ENCODE measurements at places on chromosomes 1 and 21.

- no peak for DNase-seq
Measured at GRCh38 chr1:165056914-165057313, 299.6 kb downstream of the LMX1A start.

DNA sequence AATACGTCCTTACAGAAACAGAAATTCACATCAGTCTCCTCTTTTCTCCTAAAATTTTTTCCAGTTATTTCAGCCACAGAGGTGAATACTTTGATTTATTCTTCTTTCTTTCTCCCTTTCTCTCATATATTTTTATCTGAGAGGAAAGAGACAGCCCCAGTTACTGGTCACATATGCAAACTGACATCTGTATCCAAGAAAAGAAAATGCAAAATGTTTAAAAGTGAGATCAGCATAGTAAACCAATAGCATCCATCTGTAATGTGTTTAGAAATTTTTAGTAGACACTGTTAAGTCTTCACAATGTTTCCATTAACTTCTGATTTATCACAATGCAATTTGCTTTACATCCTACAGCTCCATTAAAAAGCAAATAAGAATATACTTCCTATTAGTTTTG lies 53.5 kb downstream of the NTNG1 start:
- no peak for DNase-seq

DNA sequence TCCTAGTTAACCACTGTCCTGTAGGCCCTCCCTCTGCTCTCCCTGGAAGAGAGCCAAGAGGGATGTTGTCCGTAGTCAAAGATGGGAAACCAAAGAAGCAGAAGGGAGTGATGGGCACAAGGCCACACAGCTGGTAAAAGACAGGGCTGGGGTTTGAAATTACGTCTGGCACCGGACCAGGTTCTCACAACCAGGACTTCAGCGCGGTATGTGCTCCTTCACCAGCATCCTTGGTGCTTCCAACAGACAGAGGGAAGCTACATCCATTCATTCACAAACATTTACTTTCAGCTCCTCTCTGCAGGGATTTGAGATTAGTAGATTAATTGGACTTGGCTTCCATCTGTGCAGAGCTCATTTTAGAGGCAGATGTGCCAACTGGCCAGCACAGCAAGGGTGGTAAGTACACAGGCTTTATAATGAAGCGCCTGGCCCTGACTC lies 191.2 kb downstream of the TRABD2B start:
- DNase-seq: no peak

GRCh38 chr1:186880982-186881381 lies 52.2 kb downstream of the PLA2G4A start:
- DNase-seq: no peak

DNA sequence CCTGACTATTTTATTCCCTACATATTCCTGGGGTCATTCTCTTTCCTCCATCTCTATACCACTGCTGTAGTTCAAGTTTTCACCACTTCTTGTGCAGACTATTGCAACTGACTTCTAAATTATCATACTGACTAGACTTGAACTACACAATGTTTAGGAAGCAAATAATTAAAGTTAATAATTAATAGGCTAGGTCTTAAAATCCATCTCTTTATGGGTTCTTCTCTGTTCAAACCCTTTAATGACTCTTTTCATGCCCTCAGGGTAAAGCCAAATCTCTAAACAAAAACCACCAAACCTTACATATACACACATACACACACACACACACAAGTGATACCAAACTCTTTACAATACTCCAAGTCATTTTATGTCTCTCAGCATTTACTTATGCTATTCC lies 22.3 kb upstream of the MOB3C start:
- no peak for DNase-seq

DNA sequence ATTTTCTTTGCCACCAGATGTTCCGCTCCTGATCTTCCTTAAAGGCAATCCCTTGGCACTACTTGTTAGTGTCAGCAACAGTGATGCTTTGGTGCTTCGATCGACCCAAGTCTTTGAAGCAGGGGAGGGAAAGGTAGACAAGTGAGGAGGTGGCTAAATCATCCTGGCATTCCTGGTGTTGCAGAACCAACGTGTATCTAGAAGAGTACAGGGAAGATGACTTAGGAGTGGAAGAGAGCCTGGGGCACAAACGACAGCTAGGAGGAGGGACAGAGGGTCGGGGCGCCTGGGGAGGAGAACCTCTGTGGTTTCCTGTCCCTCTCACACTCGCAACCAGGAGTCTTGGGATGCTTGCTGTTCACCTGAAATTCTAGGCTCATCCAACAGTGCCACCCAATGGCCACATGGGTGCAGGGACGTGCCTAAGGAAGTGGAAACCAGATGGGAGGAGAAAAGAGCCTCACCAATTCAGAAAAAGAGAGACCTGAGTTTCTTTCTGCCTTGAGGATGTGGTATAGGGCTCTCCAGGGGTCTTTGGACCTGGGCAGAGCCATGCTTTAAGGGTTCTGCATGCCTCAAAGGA lies 9.5 kb upstream of the KCNA2 start:
- peak; percentile 97 for DNase-seq

GRCh38 chr1:171740356-171740863 lies 1.5 kb downstream of the VAMP4 start:
- no peak for DNase-seq

DNA sequence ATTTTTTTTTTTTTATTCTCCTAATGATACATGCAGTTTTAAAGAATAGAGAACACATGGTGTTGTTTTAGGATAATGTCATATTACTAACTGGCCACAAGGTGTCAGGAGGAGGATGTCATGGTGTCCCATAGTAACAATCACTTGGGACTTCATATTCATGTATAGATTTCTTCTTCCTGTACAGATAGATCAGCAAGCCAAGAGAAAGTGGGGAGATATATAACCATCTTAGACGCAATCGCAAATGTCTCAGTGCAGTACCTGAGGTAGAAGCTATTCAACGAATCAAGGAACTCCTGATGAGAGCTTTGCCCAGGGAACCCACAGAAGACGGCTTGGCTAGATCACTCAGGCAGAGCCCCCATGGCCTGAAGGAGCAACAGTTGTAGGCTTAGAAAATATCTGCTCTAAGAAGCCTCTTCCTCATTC lies 12.3 kb downstream of the OR2T11 start:
- no peak for DNase-seq

DNA sequence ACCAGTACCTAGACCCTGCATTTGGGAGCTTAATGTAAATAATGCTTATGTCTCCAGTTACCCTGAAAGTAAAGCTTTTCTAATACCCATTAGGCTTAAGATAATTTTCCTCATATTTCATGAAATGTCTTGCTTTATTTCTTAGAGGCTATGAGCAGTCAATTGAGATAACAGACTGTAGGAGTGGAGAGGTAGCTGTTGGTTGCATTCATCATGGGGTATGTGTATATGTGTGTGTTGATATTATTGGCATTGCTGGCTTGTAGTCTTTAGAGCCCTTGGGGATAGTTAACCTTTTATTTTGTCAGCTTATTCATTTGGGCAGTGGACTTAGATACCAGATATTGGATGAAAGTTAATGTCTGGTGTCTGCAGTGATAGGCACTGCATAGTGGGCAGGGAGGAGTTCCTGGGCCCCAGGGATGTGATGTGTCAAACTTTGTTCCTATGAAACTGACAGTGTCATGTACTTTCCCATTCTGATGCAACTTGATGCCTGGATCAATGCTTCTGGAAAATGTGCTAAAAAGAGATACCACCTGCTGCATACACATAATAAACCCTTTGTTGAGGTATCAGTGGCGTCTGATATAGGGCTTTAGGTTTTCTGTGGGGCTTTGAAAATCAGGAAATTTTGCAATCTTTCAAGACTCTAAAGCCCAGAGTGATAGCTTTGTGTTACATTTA lies 83.9 kb downstream of the MAST2 start:
- no peak for DNase-seq

DNA sequence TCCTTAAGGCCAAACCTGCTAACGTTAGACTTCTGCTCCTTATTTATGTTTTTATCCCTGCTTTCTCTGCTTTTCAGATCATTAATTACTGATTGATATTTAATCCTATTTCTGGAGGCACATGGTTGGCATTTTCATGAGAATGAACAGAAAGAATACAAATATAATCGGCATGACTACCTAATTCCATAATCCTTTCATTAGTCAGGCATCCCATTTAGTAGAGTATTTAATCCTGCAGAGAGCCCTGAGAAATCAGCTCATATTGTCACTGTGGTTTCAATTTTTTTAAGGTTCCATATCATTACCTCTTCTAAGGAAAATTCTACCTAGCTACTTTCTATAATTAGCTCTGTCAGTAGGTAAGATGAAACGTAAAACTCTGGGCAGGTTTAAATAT lies 238.8 kb downstream of the NCAM2 start:
- no peak for DNase-seq

GRCh38 chr1:21855257-21856096 lies 43.4 kb downstream of the LDLRAD2 start:
- DNase-seq: no peak

DNA sequence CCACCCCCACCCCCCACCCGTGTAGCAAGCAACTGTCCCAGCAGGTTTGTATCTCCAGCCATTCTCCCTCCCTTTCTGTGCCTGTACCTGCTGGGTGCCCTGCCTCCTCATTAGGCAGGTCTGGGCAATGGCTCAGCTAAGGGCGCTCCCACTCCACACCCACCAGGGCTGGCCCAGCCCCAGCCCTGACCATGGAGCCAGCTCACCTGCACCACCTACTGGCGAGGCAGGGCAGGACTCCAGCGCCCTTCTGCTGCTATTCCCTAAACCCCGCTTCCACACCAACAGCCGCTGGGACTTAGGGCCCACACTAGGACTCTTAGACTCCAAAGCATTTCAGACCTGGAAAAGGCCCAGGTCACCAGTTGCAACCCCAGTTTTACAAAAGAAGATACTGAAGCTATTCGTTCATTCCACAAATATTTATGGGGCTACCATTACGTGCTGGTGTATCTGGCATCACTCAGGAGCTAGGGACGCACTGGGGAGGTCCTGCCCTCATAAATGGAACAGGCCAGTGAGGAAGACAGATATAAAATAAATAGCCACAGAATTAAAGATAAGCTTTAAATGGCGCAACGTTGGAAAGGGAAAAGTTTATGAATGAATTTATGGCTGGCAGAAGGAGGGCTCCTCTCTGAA lies 24.0 kb downstream of the PGLYRP3 start:
- DNase-seq: no peak

- no peak for DNase-seq
Measured at GRCh38 chr1:59908084-59908483, 18.5 kb downstream of the CYP2J2 start.

- no peak for DNase-seq
Measured at GRCh38 chr1:245923215-245923614, 583.9 kb downstream of the SMYD3 start.

DNA sequence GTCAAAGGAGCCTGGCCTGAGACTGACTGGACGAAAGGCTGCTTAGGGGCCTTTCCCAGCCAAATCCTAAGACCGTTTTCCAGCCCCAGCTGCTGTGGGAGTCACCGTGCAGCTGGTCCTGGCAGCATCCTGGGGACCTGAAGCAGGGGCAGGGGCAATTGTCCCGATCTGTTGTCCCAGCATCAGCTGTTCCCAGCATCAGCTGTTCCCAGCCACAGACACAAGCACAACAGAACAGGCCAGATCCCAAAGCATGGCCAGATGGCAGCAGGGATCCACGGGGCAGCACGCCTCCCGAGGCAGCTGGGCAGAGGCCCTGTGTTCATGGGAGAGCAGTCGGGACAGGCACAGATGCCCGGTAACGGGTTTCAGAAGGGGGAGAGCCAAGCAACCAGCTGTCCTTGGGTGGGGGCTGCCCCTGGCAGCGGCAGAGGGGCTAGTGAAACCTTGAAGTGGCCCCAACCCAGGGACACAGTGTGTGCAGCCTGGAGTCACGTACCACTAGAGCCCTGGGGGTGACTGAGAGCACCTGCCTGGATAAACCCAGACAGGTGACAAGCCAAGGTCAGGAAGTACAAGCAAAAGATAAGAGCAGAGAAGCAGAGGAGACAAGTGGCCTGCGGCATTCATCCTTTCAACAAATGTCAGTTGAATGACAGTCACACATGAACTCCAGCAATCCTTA lies 13.3 kb downstream of the CELA2B start:
- DNase-seq: peak; percentile 89

- no peak for DNase-seq
Measured at GRCh38 chr1:180953291-180954004, 40.8 kb downstream of the KIAA1614 start.

DNA sequence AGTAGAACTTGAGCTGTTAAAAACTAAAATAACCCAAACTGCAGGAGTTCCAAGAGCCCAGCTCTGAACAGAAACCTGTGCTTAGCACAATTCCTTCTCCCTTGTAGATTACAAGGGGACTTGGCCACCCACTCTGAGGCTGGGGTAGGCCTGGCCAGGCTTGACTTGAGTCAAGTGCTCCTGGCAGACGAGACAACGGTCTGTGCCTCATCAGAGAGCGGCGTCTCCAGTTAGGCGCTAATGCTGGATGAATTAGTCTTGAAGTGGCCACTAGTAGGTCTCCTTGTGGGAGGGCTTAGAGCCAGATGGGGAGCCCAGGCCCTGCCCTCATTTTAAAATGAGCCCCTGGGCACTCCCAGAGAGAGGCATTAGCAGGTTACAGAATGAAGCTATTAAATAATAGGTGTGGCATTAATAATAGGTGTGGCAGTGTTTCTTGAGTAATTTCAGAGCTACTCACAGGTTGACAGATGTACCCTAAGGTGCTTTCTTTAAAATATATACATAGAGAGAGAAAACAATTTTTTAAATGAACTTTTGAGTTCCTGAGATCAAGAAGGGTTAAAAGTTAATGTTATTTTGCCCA lies 1.1 kb downstream of the EEIG2 start:
- DNase-seq: peak; percentile 32

DNA sequence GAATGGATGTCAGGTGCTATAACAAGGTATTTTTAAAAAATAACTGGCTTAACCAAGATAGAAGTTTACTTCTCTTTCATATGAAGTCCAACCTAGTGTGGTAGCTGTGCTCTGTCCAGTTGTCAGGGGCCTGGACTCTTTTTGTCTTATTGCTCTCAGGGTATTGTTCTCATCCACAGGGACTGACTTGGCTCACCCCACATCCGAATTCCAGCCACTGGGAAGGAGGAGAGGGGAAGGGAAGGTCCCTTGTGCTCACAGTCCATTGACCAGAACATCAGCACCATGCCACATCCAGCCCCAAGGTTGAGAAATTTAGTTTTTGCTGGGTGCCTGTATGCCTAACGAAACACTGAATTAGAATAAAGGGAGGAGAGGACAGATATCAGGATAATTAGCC lies 8.7 kb downstream of the EEIG2 start:
- DNase-seq: no peak

DNA sequence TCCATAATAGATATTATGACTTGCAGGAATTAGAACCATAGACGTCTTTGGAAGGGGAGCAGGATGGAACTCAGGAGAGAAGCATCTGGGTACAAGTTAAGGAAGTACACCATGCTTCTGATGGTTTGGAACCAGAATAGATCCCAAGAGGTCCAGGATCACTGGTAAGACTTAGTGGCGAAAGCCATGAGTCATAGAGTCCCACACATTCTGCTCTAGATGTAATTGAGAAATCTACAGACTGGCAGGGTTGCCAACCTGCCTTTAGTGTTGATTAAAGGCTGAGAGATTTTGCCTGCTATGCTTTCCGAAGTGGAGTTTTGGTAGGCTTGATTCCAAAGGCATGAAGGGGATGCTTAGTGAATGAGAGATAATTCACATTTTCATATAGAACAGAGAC lies 57.1 kb upstream of the C1orf87 start:
- DNase-seq: no peak
